ENCODE measurements at places on chromosomes 16 and 17.

GRCh38 chr17:8163978-8164814 lies 1.4 kb upstream of the VAMP2 start:
- peak; percentile 66 for DNase-seq

DNA sequence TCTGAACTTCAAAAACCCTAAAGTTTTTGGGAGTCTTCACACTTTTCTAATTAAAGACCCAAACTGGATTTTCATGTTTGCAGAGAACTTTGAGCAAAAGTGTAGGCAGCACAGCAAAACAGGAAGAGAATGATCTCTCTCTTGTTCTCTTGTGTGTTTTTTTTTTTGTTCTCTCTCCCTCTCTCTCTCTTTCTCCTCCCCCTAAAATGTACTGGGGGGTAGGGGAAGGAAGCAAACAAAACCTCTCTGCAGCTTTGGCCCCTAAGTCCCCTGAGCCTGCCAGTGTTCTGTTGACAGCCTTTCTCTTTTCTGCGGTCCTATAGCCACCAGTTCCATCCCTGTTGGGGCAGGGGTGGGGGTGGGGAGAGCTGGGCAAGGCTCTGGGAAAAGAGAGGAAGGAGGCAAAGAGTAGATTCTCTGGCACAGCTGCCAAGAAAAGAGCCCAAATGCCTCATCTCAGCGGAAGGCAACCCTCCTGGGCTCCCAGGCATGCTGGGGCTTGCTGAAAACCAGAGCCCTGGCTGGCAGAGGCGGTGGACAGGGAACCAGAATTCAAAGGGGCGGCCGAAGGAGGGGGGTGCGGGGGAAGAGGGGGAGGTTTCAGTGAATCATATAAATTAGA lies 295.3 kb downstream of the SOX9 start:
- DNase-seq = no peak

- no peak for DNase-seq
Observed at GRCh38 chr16:27317320-27317719, 3.5 kb downstream of the IL4R start.

- no peak for DNase-seq
Observed at GRCh38 chr16:17171250-17172143, 299.3 kb downstream of the XYLT1 start.

DNA sequence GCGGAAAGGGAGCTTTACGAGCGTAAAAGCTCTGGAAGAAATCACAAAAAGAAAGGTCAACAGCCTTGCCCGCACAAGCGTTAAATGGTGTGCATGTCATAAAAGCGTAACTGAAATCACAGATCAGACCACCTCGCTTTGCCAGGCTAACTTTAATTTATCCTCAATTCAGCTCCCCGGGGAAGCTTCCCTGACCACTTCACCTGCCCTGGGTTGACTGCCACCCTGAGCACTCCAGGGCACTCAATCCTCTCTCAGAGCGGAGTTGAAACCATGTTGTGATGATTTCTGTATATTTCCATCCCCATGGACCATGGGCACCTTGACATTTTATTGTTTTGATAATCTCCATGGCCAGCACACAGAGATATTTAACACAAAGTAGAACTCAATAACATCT lies 16.1 kb upstream of the NAGS start:
- no peak for DNase-seq
